ENCODE measurements at places on chromosomes 5 and 9.
A peak's percentile ranks its signal among the peaks of the same experiment; 100 is the strongest.

DNA sequence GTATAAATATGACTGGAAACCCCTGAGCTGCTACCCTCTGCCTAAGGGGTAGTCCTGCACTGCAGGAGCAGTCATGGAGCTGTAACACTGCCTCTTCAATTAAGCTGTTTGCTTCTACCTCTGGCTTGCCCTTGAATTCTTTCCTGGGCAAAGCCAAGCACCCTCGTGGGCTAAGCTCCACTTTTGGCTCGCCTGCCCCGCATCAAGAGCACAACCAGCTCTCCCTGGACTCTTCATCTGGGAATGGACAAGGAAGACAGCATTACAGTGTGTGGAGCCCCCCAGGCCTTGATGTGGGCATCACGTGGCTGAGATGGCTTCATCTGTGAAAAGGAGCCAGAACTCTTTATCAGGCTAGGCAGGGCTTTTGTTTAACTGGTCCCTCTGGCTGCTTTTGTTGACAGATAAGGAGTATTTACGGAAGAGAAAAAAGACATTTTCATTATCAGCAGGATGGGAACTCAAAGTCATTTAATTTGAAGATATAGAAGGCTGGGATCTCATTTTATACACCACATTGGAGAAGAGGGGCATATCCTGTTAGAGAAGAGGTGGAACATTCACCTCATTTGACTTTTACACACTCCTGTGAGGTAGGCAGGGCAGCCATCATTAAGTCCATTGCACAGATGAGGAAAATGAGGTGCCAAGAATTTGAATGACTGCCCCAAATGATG lies 137.8 kb downstream of the SEMA6A start:
- no peak for DNase-seq

GRCh38 chr5:148815578-148815977 lies 10.8 kb upstream of the ADRB2 start:
- no peak for DNase-seq

DNA sequence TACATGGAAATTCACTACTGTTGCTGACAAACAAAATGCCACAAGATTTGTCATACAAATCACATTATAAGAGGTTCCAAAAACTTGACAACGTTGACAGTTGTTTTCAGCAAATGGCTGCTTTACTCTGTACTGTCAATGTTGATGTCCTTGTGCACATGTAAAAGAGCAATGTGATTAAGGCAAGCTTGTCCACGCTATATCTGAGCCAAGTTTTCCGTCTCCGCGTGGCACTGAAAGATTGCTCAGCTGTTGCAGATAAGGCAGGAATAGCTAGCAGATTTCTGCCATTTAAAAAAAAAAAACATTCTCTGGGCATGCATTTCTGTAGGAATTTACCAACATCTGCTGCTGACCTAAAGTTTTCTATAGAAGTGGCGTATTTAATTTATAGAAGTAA lies 46.4 kb upstream of the MEF2C start:
- DNase-seq: no peak

GRCh38 chr9:4548811-4549725 lies 58.8 kb downstream of the SLC1A1 start:
- no peak for DNase-seq

- peak; percentile 75 for DNase-seq
These were observed 8.3 kb upstream of the ENC1 start for GRCh38 chr5:74648835-74649293.

All from NCI-H1694 treated with DMSO at 0.1 percent for 48 hours (cell line).